RPMI7951 (cell line): ENCODE measurements at places on chromosomes 16 and 17.
A peak's percentile ranks its signal among the peaks of the same experiment; 100 is the strongest.

GRCh38 chr17:71849783-71850768 is 270.7 kb upstream of the SOX9 start:
- DNase-seq, result no peak

DNA sequence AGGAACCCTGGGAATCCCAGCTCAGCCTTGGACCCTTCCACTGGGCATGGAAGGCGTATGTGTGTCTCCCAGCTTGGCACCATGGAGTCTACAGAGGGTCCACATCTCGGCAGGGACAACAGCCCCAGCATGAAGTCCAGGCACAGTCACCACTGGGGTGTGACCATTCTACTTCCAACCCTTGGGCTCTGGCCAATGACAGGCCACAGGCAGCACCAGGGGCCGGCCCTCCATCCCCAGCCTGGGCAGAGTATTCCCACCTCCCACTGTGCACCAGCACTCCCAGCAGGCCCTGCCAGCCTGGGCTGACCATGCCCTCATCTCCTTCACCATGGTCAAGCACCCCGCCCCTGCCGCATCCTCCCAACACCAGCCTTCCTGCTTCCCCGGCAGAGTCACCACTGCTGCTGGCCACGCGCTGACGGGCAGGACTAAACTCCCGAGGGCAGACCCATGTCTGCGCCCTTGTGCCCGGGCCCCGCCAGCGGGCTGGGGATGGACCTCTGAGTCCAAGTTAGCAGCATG is 9.5 kb upstream of the PPP1R27 start:
- DNase-seq, result no peak

DNA sequence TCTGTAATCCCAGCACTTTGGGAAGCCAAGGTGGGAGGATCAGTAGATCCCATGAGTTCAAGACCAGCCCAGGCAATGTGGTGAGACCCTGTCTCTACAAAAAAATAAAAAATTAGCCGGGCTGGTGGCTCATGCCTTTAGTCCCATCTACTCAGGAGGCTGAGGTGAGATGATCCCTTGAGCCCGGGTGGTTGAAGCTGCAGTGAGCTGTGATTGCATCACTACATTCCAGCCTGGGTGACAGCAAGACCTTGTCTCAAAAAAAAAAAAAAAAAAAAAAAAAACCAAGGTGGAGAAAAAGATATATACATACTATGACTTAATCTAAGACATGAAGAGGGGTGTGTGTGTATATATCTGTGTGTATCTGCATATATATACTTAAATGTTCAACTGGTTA is 26.7 kb downstream of the BBS2 start:
- DNase-seq, result no peak

DNA sequence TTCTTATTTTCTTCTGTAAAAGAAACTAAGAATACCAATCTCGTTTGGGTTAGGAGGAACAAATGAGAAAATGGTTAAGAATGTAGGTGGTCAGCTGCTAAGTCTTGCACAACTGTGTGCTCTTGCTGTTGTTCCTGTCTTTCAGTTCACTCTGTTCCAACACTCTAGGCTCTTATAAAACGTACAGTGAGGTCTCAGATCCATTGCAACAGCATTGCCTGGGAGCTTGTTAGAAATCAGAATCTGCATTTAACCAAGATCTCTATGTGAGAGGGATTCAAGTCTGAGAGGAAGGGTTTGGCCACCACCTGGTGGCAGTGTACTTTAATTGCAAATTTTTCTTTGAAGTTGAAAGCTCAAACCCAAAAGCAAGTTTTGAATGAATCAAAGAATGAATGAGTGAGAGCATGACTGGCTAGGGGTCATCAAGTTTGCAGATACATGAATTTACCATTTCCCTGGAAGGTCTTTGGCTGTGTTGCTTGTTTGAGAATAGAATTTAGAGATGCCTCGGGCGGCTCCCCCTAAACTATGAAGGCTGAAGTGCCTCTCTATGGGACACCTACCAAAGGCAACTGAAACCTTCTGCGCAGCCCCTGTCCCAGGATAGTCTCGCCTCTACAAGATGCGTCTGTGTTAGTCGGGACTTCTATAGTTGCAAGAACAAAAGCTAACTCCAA is 2.5 kb downstream of the ALOX15B start:
- peak; percentile 62 for DNase-seq

GRCh38 chr16:30649725-30650368 is 913 bp upstream of the PRR14 start:
- DNase-seq, result no peak

GRCh38 chr17:47305302-47305923 is 18.3 kb upstream of the EFCAB13 start:
- DNase-seq, result peak; percentile 87

DNA sequence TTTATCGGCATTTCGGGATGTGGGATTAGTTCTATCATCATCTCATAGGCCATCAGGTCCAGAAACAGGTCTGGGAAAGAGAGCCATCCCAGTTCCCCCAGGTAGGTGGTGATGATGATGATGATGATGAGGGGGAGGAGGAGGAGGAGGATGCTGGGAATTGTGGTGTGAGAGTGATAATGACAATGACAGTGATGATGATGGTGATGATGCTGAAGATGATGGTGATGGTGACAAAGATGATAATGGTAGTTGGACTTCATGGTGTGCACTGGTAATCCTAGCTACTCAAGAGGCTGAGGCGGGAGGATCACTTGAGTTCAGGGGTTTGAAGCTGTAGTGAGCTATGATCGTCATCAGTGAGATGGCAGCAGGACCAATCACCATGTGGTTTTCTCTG is 16.3 kb upstream of the GCSH start:
- no peak for DNase-seq

DNA sequence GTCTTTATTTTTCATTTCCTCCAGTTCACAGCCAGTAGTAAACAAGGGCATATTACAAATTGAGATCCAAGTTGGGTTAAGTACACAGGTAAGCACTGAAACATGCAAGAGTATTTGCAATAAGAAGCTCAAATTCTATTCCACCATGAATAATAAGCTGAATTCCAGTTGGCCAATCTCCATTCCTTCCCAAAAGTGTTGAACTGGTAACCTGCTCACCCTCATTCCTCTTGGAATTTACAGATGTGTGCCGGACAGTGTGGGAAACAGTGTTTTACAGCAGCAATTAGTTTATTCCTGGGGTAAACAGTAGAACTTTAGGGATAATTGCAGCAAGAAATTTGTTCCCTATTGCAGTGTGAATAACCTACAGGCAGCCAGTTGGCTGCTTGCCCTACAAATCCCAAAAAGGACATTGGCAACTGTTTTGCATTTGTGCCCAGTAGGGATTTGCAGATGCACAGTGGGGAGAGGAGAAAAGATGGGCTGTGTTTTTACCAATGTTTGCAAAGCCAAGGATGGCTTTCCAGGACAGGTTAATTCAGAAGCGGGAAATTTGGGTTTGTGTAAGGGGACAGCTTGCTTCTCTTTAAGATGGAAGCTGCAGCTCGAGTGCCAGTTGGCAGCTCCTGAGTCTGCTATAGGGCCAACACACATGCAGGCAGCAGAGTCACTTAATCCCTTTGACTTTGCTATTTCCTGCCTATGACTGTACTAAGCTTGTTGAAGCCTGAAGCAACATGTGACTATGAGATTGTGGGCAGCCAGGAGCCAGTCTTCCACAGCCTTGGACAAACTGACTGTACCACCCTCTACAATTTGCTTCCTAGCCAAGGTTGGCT is 318.9 kb downstream of the MAP2K6 start:
- peak; percentile 75 for DNase-seq

DNA sequence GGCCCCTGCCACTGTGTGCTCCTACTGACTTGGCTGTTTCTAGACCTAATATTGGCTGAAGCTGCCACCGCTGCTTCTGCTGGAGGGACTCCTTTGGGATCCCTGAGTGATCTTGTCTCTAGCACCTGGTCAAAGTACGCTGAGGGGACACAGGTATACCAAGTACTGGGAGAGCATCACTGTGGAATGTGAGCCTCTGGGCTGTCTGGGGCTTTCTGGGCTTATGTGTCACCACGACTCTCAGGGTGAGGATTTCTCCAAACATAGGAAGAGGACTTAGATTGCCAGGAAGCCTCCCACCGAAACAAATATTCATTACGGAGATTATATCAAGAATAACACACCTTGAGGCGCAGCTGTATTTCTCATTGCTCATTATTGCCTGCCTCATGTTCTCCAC is 435.8 kb downstream of the HS3ST3B1 start:
- DNase-seq, result no peak

DNA sequence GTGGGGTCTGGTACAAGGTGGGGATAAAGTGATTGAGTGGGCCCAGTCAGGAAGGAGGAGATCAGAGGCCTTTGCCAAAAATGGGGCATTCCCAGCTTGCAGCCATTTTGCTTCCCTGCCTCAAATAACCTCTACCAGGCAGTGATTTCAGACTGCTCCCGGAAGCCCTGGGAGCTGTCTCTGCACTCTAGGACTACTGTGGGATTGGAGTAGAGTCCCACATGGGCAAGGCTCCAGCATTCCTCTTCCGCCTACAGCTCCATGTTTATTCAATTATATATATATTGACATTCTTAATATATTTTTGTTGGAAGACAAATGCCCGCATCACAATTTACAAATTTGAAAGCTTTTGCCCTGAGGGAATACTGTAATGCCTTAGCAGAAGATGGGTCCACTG is 13.5 kb downstream of the SUPT6H start:
- DNase-seq, result no peak

GRCh38 chr17:48293319-48294019 is 136.5 kb downstream of the SKAP1 start:
- no peak for DNase-seq

- DNase-seq, result no peak
Observed at GRCh38 chr17:39604911-39605491, 2.7 kb downstream of the NEUROD2 start.

DNA sequence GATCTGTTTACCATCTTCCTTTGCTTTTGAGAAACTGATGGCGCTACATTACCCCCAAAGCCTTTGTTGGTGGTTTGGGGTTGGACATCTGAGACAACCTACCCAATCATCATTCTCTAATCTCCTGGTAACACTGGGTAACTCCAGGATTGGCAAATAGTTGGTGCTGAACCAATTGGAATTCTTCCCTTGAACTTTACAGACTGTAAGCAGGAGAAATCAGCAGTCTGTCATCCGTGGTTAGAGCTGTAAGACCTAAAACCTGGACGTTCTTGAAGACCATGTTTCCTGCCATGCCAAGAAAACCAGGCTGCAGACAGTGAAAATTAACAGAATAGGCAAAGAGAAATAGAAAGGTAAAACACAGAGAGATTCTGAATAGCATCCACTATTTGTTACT is 398.8 kb upstream of the SALL1 start:
- peak; percentile 70 for DNase-seq

- no peak for DNase-seq
Observed at GRCh38 chr17:29905086-29905878, 24.7 kb downstream of the SSH2 start.

GRCh38 chr16:82580298-82580890 is 46.4 kb upstream of the CDH13 start:
- DNase-seq, result peak; percentile 29

- DNase-seq, result no peak
Observed at GRCh38 chr16:85579923-85580580, 33.1 kb upstream of the GSE1 start.

DNA sequence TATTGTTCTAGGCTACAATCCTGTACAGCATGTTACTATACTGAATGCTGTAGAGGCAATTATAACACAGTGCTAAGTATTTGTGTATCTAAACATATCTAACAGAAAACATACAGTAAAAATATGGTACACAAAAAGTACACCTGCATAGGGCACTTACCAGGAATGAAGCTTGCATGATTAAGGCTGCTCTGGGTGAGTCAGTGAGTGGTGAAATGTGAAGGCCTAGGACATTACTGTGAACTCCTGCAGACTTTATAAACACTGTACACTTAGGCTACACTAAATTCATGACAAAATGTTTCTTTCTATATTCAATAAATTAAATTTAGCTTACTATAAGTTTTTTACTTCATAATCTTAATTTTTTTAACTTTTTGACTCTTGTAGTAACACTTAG is 37.1 kb downstream of the AMFR start:
- no peak for DNase-seq

GRCh38 chr16:27168790-27169189 is 34.5 kb upstream of the KDM8 start:
- no peak for DNase-seq

GRCh38 chr17:69431835-69432234 is 17.3 kb downstream of the MAP2K6 start:
- no peak for DNase-seq

GRCh38 chr16:15950161-15950854 is 892 bp downstream of the ABCC1 start:
- peak; percentile 42 for DNase-seq
